Osteoblast (primary cell): ENCODE measurements at places on chromosomes 11 and 22. TPM values are rescaled to one million over a fixed set of nuclear protein-coding genes. Genes with fewer than 3 reads are reported as not detected.

DNA sequence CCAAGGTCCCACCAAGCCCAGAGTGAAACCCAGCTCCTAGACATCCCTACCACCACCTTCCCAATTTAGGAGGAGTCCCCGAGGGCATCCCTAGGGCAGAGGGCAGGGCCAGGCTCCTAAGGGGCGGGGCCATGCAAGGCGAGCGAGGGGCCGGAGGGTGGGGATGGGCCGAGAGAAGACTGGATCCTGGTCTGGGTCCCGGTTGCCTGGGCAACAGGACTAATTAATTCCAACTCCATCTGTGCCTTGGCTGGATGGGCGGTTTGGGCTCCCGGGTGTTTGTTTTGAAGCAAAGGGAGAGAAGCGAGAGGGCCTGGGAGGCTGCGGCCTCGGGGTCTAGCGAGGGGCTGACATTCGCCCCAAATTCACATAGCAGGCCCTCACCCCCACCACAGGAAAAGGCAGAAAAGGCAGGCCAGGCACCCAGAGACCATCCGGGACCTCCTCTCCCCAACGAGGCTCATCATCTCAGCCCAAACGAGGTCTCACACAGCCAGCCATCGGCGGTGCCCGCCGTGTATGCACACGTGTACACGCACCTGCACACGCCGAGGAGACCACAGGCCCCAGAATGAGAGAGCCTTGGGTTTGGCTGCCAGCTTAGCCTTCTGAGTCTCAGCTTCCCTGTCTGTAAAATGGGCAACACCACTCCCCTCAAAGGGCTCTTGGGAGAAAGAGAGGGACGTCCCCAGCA lies 23.9 kb downstream of the ELFN2 start:
- no peak for DNase-seq

- DNase-seq, result no peak
Observed at GRCh38 chr11:2569321-2569721, 124.5 kb downstream of the KCNQ1 start.

Gene LRRC4C
- total RNA-seq, result 2.2 and 4.4 TPM in 2 replicates

GRCh38 chr11:115527534-115528125 lies 23.4 kb upstream of the CADM1 start:
- DNase-seq, result no peak

Gene TIGD3
- not detected in 2 replicates for total RNA-seq
